ENCODE measurements at places on chromosomes 6 and 20.

- no peak for DNase-seq
Measured at GRCh38 chr6:160962835-160963623, 28.5 kb upstream of the MAP3K4 start.

DNA sequence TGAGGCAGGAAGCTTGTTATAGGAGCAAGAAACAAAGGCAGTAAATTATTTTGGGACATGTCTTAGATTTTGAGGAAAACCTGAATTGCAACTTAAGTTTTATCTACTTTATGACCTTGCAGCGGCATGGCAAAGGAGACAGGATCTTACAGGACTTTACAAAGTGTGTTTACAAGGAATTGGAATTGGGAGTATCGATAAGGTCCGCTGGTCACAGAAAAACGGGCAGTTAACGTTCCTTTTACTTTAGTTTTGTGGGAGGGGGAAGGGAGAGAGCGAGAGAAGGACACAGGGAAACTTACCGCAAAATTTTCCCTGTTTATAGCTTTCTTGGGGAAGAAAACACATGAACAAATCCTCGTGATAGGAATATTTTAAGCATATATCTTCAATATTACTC, 1607.2 kb downstream of the GRIK2 start:
- DNase-seq = no peak

- DNase-seq = no peak
Measured at GRCh38 chr6:95232446-95232845, 344.9 kb upstream of the MANEA start.

- no peak for DNase-seq
Measured at GRCh38 chr6:161228921-161229591, 44.8 kb downstream of the AGPAT4 start.

DNA sequence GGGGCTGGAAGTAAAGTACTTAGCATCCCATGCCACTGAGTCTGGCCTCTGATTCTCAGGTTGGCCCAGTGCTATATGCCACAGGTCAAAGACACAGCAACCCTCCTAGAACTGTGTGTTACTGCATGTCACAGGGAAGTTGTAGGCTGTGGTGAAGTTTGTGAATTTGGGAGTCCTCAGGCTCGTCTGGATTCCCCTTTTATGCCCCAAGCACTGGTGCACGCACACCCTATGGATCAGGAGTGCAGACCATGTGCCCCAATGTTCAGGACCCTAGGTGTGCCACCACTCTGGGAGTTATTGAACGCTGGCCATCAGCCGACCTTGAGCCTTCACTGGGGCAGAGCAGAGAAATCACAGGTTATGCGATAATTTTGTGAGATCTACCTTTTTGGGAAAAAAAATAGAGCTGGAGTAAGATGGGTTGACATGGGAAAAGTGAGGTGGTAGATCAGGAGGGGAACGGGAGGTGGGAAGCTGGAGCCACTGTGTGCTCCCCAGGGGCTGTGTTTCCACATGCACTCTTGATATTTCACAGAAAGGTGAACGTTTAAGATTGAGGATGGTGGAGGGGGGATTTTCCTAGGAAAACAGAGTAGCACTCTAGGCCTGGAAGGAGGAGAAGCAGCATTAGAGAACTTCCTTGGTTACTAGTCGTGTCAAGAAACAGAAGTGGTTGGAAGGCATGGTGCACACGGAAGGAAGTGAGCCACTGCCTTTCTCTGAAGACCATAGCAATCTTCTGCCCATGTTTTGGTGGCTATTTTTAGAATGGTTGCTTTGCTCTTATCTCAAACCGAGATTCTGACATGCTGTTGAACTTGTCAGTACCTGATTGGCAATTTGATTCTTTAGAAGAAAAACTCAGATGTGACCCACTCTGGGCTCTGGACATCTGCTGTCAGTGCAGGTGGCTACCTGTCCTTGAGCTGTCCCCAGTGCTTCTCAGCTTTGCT, 44.1 kb downstream of the DUSP22 start:
- no peak for DNase-seq

DNA sequence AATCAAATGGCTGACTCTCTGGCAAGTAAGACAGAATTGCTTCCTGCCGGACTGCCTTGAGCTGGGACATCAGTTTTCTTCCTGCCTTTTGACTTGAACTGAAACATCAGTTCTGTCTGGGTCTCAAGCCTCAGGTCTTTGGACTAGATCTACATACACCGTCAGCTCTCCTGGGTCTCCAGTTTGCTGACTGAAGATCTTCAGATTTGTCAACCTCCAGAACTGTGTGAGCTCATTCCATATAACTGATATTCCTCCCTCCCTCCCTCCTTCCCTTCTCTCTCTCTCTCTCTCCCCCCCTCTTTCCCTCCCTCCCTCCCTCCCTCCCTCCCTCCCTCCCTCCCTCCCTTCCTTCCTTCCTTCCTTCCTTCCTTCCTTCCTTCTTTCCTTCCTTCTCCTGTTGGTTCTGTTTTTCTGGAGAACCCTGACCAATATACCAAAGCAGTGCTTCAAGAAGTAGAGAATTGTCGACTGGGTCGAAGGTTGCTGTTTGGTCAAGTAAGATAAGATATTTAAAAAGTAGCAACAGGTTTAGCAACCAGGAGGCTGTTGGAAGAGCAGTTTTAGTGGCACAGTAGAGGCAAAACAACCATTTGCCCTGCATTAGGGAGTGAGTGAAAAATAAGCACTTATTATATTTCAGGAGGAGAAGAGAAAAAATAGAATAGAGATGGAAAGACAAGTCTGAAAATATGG, 33.1 kb upstream of the CMTR1 start:
- no peak for DNase-seq

GRCh38 chr6:109406196-109406595, 23.9 kb upstream of the CD164 start:
- DNase-seq = no peak

GRCh38 chr6:70134542-70134941, 168.3 kb downstream of the COL9A1 start:
- DNase-seq = no peak

- no peak for DNase-seq
Measured at GRCh38 chr20:62825986-62826645, 9.3 kb downstream of the COL9A3 start.

DNA sequence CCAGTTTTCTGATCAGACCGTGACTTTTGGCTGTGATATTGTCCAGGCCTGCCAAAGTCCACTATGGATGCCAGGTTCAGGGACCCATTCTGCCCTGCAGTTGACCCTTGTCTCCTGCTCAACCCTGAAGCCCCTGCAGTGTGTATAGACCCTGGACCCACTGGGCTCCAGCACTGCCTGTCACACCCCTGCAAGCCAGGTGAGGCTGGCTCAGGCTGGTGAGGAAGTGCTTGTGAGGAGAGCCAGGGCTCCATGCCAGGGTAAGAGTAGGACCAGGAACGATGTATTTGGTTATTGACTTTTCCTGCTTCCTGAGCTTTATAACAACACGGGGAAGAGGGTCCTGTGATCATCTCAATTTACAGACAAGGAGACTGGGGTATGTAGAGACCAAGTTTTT, 19.1 kb upstream of the CD93 start:
- DNase-seq = no peak

- no peak for DNase-seq
Measured at GRCh38 chr6:792662-793061, 99.7 kb upstream of the EXOC2 start.

DNA sequence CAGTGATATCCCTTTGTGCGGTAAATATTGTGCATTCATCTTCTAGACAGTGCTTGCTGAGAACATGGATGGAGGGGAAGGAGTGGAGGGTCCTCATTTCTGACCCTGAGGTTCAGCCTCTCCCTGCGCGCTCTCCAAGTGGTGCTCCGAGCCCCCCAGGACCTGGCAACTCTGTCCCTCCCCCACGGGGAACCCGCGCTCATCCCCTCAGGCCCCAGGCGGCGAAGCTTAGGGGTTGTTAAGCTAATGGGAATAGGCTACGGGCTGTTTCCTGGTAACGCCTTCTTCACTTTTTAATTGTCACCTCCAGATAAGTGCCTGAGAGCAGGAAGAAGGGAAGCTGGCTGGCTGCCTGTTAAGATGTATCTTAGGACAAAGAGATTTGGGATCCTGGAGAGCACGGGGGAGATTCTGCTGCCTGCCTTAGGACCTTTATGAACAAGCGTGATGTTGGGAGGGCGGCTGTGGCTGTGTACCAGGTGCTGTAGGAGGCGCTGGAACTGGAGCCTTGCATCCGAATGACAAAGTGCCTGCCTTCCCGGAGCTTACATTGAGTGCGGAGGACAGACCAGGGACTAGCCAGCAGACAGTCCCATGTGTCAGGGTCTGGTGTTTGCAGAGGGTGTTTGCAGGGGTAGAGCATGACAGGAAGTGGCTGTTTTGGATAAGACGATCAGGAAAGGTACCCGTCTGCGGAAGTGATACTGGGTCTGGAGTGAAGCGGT, 11.7 kb downstream of the TSHZ2 start:
- no peak for DNase-seq

- DNase-seq = no peak
Measured at GRCh38 chr6:14715076-14715475, 530.8 kb upstream of the JARID2 start.

DNA sequence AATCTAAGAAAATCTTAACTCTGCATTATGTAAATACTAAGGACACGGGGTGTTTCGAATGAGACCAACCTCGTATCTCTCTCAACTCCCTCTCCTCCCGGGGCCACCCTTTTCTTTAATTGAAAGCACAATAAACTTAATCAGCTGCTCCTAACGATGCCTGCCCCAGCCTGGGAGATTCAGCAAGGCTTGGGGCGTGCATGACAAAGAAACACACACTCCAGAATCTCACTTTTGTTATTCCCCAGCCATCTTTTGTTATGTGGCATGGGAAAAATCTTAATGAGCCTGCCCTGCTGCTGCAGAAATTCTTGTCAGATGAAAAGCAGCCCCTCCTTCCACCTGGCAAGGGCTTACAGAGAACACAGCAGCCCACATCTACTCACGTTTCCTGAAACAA, 117.4 kb downstream of the TTLL2 start:
- DNase-seq = no peak

GRCh38 chr6:158402184-158402583, 89.9 kb downstream of the TULP4 start:
- no peak for DNase-seq

GRCh38 chr6:158666628-158667359, 16.9 kb downstream of the SYTL3 start:
- DNase-seq = no peak

DNA sequence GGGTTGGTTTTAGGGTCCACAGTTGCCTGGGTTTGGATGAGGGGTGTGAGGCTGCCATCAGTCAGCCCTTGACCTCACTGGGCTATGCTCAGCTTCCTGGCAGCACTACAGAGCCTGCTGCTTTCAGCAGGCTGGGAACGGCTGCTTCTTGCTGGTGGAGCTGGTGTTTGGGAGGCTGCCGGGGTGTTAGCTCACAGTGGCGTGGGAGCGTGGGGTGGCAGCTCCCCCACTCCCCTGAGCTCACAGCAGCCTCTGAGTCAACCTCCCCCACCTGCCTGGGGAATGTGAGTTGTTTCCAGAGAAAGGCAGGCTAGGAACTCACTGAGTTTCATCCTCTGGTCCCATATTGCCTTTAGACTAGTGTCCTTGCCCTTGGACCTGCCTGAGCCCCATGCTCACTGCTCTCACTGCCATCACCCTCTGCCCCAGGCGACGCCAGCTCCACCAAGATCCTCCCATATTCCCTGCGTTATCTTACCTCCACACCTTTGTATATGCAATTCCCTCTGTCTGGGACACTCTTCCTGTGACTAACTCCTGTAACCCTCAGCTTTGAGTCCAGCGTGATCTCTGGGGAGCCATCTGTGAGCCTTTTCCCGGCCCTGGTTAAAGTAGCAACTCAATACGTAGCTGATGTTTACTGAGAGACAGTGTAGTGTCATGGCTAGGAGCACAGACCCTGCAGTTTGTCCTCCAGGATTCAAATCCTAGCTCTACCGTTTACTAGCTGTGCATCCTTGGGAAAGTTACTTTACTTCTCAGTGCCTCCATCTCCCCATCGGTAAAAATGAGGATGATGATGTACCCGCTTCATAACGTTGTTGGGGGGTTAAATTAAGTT, 34.8 kb downstream of the PPP1R16B start:
- no peak for DNase-seq

DNA sequence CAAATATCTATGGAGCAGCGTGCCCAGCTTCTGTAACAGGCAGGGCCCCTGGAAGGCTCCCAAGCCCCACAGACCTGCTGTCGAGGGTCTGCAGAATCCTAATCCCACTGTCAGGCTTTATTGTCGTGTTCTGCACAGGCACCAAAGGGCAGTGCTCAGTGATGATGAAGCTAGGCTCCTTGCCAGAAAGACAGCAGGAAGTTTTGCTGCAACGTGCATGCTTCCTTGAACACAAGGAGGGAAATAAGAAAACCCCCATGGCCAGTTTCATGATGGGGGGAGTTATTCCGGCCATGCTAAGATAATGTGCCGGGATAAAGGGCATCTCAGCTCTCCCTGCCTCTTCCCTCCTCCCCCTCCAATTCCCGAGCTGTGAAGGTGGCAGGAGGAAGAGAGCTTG, 109.4 kb upstream of the KCNG1 start:
- no peak for DNase-seq

DNA sequence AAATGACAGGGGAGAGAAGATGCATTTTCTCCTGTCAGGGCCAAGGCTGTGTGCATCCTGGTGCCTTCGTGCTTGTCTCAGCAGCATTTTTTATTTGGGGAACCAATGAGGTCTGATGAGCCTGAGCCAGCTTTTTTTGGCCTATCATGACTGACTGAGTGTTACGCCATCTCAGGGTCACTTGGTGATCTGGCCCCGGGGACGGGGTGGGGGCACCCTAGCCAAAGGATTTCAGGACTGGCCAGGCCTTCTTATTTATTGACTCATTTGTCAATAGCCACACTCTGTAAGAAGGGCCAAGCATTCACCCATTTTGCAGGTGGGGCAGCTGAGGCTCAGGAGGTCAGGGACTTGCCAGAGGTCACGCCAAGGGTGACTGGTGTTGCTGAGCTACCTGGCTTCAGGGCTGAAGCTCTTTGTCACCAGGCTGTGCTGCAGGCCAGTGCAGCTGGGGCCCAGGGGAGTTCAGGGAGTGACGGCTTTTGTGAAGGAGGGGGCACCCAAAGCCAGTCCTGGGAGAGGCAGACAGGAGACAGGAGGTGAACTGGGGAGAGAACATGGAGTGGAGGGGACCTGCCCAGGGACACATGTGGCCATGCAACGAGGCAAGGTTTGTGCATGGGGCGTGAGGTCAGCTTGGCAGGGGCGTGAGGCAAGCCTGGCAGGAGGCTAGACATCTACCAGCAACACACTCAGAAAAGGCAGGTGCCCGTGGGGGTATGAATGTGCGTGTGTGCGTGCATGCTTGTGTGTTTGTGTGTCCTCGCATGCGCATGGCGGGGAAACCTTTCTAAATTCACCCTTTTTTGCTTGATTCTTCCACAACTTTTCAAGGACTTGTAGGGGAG, 31.1 kb downstream of the VSTM2L start:
- no peak for DNase-seq

- no peak for DNase-seq
Measured at GRCh38 chr6:57159127-57159526, 13.0 kb upstream of the BAG2 start.

DNA sequence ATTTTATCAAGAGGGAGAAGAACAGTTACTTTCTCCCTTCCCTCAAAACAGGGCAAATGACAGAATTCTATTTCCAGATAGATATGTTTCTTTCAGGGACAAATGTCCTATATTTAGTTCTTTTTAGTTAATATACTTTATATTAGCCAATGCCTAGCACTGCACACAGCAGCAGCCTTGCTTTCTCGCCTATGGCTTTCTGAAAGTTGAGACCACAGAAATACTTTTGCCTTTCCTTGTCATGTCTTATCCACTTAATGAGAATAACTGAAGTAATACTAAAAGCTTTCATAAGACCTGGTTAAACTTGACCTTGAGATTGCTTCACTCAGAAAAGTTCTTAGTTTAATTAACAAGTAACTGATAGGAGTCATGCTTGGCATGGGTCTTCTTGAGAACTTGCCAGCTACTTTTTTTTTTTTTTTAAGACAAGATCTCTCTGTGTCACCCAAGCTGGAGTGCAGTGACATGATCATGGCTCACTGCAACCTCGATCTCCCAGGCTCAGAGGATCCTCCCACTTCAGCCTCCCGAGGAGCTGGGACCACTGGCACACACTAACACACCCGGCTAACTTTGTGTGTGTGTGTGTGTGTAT, 159.3 kb downstream of the CDKAL1 start:
- DNase-seq = no peak

All from stimulated activated CD4-positive, alpha-beta T cell treated with anti-CD3 and anti-CD28 coated beads, Interleukin-1b, Interleukin-23, amount 100 ng/mL, for 24 hours (primary cell).